ENCODE measurements at places on chromosomes 13 and 19.
A peak's percentile ranks its signal among the peaks of the same experiment; 100 is the strongest.

- no peak for DNase-seq
Observed at GRCh38 chr13:32881777-32882145, 134.5 kb upstream of the KL start.

DNA sequence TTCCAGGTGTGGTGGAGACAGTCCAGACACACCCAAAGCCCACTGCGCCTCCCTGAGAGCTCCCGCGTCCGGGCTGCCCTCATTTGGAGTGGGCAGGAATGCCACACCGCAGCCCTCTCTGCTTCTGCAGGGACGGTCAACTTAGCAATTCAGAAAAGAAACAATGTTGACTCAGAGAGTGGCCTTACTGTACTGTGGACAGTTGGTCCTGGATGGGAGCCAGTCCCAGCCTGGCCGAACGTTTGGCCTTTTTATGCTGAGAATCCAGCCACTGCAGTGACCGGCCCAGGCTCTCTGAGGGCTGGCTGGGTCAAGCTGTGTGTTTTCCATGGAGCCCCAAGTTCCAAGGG, 7.2 kb downstream of the GAS6 start:
- DNase-seq: no peak

DNA sequence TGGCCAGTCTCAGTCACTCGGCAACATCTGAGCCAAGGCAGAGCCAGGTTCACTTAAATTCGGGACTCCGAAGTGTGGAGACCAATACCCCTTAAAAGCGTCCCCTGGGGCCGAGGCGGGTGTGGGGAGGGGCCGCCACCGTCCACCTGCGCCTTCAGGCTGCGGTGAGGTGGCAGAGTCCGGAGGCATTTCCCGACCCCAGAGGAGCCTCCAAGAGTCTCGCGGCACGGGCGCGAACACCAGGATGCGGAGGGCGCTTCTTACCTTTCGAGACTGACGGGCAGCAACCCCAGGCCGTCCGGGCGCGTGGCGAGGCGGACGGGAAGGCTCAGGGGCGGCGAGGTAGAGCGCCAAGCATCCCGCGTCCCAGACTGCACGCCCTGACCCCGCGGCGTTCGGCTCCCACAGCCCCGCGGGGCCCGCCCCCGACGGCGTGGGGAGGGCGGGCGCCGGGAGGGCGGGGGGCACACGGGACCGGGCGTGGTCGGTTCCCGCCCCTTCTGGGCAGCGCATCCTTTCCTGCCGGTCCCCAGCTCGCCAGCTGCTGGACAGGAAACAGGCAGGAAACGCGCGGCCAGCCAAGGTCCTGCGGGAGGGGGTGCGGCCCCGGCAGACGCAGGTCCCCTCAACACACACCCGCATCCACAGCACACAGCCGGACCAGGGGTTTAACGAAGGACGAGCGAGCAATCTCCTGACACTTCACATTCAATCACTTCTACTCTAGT, at the start of gene THSD1:
THSD1 (minus strand) TSS at position 406 of the 728 bp plus-strand sequence. CDS start 3,572 bp downstream, outside the sequence.
- DNase-seq: peak; percentile 51

- no peak for DNase-seq
Observed at GRCh38 chr13:101785858-101786257, 333.4 kb downstream of the ITGBL1 start.

GRCh38 chr19:29596885-29597525, 9.1 kb upstream of the POP4 start:
- peak; percentile 37 for DNase-seq

GRCh38 chr13:97434397-97435201, 630 bp downstream of the RAP2A start:
- peak; percentile 69 for DNase-seq

Data from CD8-positive, alpha-beta T cell (primary cell).